Hepatic stellate cell (primary cell): ENCODE measurements at places on chromosomes 2 and 18.
A peak's percentile ranks its signal among the peaks of the same experiment; 100 is the strongest.

- DNase-seq: no peak
Measured at GRCh38 chr2:1014802-1015201, 64.2 kb downstream of the SNTG2 start.

DNA sequence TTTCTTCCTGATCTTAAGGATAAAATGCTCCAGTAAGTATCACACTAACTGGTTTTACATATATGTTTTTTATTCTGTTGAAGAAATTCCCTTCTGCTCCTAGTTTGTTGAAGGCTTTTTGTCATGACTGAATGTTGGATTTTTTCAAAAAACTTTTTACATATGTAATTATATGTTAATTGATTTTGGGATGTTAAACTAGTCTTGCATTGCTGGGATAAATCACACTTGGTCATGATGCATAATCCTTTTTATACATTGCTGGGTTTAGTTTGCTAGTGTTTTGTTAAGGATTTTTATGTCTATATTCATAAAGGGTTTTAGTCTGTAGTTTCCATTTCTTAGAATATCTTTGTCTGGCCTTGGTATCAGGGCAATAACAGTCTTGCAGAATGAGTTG, 65.6 kb upstream of the TXNDC2 start:
- no peak for DNase-seq

DNA sequence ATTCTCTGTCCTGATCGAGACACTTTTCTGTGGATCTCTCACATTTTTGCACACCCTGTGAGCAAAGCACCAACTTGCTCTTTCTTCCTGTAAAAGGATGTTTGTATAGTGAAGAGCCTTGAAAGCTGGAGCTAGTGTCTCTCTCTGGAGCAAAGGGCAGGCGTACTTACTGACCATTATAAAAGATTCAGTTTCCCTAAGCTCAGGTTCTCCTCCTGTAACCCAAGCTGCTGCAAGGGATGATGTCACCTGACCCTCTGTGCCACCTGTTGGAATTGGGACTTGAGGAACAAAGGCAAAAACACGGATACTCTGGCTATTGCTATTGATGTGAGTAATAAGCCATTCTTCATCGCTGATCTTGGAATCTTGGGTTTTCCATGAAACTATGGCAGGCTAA, 52.6 kb upstream of the NEMP2 start:
- DNase-seq: no peak

- DNase-seq: peak; percentile 12
Measured at GRCh38 chr2:196170213-196170605, 1.2 kb downstream of the STK17B start.

DNA sequence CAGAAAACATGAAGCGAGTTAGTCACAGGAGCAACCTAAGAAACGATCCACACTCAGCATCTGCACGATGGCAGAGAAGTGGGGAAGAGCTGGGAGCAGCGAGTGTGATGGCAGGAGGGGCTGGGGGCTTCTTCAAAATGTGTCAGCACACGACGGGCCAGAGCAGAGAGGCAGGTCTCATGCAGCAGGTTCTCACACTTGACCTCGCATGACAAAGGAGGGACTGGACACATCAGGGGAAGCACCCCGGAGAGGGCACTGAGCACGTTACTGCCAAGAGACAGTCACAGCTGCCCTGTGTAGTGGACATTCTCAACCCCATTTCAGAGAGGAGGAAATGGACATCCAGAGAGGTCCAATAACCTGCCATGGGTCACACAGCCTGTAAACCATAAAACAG, 104.1 kb upstream of the CAPN13 start:
- DNase-seq: no peak

DNA sequence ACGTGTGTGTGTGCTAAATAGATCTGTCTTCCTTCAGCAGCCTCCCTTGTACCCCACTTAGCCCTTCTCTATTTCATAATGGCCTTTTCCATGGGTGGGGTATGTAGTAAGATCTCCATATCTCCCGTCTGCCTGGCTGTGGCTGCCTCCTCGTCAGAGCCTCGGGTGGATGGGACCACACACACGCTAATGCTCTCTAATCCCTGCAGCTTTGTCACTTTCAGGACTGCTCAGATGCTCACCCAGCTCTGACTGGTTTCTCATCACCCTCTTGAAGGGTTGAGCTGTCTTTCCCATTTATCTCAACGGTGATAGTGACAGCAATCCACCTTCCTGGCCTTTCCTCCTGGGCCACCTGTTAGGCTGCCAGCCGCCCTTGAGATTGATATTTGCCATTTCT, 95.3 kb downstream of the DCC start:
- no peak for DNase-seq

DNA sequence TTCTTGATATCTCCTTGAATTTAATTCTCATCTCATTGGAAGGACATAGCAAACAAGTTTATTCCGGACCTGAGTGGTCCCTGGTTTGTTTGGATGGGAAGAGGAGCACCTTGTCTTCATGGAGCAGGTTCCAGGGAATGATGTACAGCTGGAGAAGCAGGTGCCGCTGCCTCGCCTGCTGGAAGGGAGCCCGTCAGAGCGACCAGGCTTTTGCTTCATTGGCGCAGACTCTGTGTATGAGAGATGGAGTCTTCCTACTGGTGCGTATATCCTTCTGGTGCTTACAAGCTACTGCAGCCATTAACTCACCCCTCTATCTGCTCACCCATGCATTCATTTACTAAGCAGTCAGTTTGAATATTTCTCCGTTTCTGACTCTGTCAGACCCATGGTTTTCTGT, 11.6 kb upstream of the ALLC start:
- no peak for DNase-seq

DNA sequence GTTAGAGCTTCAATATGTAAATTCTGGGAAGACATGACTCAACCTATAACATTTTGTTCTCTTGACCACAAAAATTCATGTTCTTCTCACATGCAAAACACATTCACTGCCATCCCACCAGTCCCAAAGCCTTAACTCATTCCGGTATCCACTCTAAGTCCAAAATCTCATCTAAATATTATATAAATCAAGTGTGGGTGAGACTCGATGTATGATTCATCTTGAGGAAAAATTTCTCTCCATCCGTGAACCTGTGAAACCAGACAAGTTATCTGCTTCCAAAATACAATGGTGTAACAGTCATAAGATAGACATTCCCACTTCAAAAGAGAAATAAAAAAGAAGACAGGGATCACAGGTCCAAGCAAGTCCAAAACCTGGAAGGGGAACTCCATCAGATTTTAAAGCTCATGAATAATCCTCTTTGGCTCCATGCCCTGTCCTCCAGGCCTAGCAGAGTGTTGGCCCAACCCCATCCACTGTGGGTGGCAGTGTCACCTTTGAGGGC, 101.3 kb downstream of the RAD51AP2 start:
- DNase-seq: peak; percentile 2

DNA sequence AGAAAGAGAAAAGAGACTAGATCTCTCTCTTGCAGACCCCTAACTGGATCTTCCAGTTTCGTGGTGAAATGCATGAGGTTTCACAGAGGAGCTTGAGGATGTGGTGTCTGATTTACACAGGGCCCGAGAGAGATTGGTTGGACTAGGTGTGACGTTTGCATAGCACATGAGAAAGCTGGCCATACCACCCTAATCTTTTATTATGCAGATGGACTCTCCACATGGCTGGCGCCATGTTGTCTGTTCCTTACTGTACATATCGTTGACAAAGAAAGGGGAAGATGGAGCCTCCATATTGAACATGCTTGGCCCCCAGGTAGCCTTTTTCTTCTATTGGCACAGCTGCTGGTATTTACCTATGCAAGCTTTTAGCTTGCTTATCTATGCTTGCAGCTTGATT, 27.5 kb upstream of the PGAP1 start:
- no peak for DNase-seq

GRCh38 chr2:36357847-36358659, 2.5 kb downstream of the CRIM1 start:
- no peak for DNase-seq

- DNase-seq: no peak
Measured at GRCh38 chr2:223865124-223865523, 27.7 kb upstream of the AP1S3 start.

GRCh38 chr18:37769826-37770225, 204.2 kb upstream of the CELF4 start:
- DNase-seq: no peak

DNA sequence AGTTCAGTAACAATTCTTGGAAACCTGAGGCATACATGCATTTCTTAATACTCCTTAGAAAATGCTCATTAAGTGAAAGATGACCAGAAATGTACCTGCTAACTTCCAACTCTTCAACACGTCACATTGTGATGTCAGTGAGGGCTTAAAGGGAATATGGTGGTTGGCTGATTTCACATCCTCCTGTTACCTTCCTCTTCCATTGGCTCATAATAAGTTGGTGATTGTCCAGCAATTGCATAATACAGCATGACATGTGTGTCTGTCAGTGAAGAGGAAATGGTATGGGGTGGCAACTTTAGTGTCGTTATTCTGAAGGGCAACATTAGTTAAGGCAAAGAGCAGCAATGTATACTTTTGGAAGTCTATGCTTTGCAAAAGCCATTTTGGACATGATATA, 26.0 kb downstream of the PLEK start:
- DNase-seq: no peak

DNA sequence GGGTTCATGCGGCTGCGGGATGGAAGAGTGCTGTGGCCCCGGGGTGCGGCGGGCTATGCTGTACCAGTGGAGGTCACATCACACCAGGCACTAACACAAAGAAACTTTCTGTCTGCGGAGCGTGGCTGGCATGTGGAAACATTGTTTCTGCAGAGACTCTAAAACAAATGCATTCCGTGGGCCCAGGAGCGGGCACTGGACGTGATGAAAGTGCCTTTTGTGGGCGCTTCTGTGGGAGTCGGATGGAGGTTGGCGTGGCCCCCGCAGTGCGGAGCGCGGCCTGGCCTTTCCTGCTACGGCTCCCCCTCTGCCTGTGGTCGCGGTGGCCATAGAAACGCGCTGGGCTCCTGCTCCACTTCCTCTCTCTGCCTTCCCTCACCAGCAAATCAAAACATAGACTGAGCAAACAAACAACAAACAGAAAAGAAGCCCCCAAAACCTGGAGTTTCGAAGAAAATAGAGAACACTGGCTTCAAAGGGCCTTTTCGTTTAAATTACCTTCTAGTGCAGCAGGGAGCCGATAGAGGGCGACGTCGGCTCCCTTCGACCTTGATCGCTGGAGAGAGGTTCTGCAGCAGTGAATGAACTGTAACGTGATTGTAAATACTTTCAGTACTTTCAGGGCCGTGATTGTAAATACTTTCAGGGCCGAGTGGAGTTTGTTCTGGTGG, 51.4 kb downstream of the KIF5C start:
- peak; percentile 7 for DNase-seq

GRCh38 chr2:143513081-143513480, 383.9 kb downstream of the ARHGAP15 start:
- DNase-seq: peak; percentile 31

GRCh38 chr18:21652073-21652472, 40.0 kb downstream of the SNRPD1 start:
- no peak for DNase-seq

- DNase-seq: peak; percentile 97
Measured at GRCh38 chr2:27489498-27490397, at the start of gene IFT172. Gene IFT172 (minus strand): TSS chr2:27489743. CDS start chr2:27489653, 90 bp downstream.

GRCh38 chr2:72276876-72277275, 129.2 kb upstream of the CYP26B1 start:
- no peak for DNase-seq

DNA sequence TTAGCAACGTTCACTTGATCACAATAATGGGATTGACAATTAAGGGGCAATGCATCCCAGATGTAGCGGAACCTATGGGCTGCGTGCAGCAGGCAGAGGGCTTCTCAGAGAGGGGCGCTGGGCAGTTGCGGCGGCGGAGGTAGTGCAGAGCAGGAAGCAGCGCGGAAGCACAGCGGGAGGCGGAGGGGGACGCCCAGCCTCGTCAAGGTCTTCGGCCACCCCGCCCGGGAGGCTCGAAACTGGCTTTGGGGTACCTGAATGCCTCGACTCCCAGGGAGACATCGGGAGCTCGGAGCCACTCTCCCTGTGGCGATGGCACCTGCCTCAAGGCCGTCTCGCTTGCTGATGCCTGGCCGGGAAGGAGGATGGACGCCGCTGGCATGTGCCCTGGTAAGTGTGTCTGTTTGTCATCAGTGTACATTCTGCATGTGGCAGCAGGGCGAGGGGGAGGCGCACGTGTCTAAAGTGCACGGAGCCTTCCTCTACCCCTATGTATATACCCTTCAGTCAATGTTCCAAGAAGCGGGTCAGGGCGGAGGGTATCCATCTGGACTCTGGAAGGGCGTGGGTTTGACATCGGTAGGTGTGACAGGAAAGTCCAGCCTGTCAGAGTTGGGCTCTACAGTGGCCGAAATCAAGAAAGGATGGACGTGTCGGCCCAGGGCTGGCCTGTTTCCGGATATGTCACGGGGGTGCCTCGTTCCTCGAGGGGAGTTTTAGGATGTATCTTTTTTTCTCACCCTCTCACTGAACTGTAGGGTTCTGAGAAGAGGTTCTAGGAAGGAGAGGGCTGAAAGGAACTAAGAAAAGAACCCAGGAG, 7.5 kb upstream of the SP9 start:
- DNase-seq: no peak

DNA sequence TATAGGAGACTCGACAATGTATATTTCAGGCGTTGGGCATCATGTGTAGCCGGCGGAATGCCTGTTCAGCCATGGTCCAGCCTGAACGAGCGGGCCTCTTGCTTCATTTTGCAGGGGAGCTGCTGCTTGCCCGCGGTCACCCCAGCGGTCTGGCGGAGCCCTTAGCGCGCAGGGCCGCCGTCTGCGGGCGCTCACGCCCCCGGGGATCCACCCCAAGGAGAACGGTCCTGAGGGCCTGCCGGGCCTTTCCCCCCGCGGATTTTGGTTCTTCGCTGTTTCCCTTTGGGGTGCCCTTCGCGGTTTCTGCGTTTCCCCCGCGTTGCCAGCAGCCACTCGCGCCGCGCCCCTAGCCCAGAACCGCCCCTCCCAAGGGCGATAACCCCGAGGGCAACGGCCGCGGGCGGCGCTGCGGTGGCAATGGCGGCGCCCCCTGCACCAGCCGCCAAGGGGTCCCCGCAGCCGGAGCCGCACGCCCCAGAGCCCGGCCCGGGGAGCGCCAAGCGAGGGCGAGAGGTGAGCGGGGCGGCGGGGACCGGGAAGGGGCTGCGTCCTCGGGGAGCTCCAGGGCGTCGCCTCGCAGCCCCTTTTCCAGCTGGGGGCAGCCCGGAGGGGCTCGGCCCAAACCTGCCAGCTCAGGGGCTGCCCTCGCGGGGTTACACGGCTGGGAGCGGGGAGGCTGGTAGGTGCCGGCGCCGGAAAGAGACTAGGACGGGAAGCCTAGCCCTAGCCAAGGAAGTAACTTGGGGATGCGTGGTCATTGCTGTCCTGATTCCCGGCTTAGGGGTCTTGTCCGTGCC, at the start of gene MFSD2B:
Gene MFSD2B, plus strand, starts transcription at position 406 of the 797 bp plus-strand sequence. Its CDS starts 12 bp downstream, at position 418.
- DNase-seq: peak; percentile 40

DNA sequence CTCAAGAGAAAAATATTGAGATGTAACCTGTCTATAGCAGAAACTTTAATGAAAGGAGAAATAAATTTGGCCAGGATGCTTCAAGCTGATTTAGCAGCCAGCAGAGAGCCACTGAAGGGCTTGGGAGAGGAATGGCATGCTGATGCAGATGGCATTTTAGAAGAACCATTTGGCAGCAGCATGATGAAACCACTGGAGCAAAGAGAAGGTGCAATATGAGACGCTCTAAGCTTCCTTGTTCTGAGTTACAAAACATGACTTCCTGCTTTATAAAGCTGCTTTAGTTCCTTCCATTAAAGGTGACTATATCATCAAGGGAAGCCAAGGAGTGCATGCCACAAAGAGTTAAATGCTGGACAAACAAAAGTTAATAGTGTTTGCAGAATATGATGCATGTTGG, 189.7 kb downstream of the PID1 start:
- no peak for DNase-seq

GRCh38 chr2:170856066-170856465, 39.4 kb downstream of the GAD1 start:
- no peak for DNase-seq

- no peak for DNase-seq
Measured at GRCh38 chr2:71253476-71253875, 26.6 kb upstream of the PAIP2B start.
